CD4-positive, alpha-beta T cell treated with Interleukin-4 for 4 hours (primary cell): ENCODE measurements at places on chromosomes 7 and 10.

GRCh38 chr10:88676283-88677060 lies 12.2 kb downstream of the LIPF start:
- DNase-seq, result no peak

DNA sequence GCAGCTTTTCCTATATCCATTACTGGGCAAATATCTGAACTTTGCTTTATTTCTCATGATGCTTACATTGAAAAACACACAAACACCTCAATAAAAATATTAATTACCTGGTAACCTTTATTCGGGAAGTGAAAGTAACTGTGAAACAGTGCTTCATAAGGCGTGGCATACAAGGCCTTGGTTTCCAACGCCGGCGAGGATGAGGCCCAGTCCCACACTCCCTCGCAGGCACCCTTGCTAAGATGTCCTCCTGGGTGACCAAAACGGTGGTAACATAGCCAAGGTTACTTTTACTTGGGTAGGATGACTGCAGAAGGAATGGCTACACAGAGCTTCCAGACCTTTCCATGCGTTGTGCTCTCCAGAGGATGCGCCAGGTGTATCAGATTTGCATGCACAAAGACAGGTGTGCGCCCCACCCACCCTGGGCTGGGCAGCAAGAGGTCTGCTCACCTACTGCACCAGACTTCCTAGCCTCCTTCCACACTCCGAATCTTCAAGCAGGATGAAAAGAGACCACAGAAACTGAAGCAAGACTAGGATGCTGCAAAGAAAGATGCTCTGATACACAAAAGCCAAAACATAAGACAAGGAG lies 13.3 kb upstream of the DAGLB start:
- DNase-seq, result no peak

GRCh38 chr7:110407706-110408105 lies 683.2 kb upstream of the LRRN3 start:
- DNase-seq, result no peak

GRCh38 chr10:7417103-7417623 lies 6.3 kb upstream of the SFMBT2 start:
- peak; percentile 54 for DNase-seq

GRCh38 chr10:124076148-124076733 lies 17.2 kb downstream of the CHST15 start:
- no peak for DNase-seq

GRCh38 chr7:65295409-65295808 lies 78.2 kb upstream of the ZNF92 start:
- no peak for DNase-seq

DNA sequence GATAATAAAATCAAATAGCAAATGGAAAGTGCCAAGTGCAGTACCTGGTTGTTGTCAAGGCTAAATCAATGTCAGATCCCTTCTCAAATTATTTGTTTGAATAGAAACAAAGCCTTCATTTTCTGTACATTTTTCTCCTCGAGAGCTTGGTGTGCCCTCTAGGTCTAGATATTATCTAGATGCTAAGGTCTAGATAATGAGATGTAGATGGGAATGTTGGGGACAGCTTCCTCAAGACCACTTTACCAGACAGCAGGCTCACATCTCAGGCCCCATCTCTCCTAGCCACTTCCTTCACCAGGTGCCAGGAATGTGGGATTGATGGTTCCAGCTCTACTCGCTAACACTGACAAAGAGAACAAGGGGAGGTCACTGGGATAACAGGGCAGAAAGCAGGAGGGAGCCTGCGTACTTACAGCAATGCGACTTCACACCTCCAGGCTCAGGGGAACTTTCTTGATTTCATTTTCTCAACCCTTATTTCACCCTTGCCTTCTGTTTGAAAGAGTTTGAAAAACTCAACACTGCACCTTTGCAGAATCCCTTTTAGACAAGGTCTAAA lies 451.4 kb upstream of the VSTM2A start:
- no peak for DNase-seq

DNA sequence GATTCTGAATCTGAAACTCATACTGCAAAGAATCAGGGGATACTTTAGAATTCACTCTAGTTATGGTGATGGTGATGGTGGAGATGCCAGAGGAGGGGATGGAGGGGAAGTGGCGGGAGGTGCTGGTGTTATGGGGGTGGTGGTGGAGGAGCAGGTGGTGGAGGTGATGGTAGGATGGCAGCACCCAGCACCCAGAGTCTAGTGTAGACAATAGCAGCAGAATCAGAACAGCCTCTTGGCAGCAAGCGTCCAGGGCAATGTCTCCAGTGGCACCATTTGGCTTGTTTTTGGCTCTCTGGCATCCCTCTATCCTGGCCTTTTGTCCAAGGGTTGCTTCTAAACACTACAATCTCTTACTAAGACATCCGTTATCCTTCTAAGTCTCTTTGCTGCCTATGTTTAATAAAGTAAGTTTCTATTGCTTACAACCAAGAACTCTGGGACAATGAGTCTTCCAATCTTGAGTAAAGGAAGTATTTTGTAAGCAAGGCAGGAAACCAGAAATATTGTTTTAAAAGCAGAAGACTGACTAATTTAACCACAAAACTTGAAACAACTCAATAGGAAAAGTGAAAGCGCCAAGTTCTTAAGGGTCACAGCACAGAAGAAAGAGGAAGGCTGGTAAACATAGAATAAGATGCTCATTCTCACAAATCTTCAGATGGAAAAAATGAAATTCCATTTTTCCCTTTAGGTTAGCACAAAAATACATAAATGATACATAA lies 42.4 kb upstream of the GDF10 start:
- peak; percentile 72 for DNase-seq

GRCh38 chr10:2897619-2898508 lies 169.5 kb upstream of the PFKP start:
- no peak for DNase-seq

GRCh38 chr7:5532536-5533335 lies 109.1 kb upstream of the TNRC18 start:
- peak; percentile 61 for DNase-seq

- no peak for DNase-seq
These were observed 13.9 kb upstream of the PLXNA4 start for GRCh38 chr7:132590162-132590561.

- no peak for DNase-seq
These were observed 396.5 kb downstream of the TCERG1L start for GRCh38 chr10:130915065-130915464.

- no peak for DNase-seq
These were observed 3.5 kb upstream of the NAMPT start for GRCh38 chr7:106288263-106288662.

- no peak for DNase-seq
These were observed 106.6 kb downstream of the VIPR2 start for GRCh38 chr7:159038066-159038465.

- DNase-seq, result no peak
These were observed 58.2 kb downstream of the STRA8 start for GRCh38 chr7:135291809-135292253.

DNA sequence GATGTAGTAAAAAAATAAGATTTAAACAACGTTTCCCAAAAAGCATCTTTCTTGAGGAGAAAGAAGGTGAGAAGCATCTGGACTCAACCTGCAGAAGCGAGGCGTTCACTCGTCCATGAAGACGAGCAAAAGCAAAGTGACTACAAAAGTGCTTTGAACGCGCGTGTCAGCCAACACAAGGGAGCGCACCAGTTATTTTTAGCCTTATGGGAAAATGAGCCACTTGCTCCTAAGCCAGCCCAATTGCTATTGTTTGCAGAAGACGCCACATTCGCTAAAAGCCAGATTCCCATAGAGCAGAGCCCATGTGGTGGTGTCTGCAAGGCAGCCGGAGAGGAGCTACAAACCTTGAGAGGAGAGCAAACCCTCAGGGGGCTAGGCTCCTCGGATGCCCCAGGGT lies 122.5 kb downstream of the FAM53B start:
- DNase-seq, result no peak

- no peak for DNase-seq
These were observed 62.4 kb downstream of the FZD1 start for GRCh38 chr7:91326516-91327199.

DNA sequence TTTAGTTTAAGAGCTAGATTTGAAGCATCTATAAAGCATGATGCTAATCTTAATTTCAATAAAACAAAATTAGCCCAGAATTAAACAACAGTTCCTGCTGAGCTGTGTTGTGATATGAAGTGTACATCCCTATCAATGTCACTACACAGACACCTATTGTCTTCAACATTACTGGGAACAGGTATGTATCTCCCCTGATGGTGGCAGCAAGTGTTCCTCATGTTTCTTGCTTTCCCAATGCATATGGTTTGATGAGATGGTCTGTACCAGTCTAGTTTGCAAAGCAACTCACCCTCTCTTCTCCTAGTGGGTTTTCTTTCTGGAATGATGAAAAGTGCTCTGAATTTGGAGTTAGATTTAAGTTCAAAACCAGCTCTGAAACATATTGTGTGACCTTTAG lies 38.1 kb downstream of the TSPAN12 start:
- no peak for DNase-seq

DNA sequence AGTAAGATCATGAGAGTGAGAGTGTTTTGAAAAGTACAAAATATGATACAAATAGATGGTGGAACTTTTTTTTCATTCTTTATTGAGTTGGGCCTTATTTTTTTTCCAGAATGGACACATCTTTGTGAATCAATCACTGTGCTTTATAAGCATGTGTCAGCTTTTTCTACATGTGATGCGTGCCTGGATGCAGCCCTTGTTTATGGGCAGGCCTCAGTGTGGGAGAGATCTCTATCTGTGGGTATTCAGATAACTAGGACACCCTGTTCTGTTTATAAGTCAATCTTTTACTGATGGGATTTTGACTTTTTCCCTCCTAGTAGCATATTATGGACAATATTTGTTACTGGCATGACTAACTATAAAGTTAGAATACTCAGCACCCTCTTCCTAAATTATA lies 42.9 kb upstream of the IKZF1 start:
- peak; percentile 51 for DNase-seq

GRCh38 chr7:17661982-17662585 lies 278.2 kb downstream of the SNX13 start:
- DNase-seq, result no peak

- DNase-seq, result peak; percentile 25
These were observed 866 bp downstream of the CNOT4 start for GRCh38 chr7:135508883-135509588.

GRCh38 chr10:73906524-73907447 lies 4.1 kb upstream of the PLAU start:
- DNase-seq, result no peak

DNA sequence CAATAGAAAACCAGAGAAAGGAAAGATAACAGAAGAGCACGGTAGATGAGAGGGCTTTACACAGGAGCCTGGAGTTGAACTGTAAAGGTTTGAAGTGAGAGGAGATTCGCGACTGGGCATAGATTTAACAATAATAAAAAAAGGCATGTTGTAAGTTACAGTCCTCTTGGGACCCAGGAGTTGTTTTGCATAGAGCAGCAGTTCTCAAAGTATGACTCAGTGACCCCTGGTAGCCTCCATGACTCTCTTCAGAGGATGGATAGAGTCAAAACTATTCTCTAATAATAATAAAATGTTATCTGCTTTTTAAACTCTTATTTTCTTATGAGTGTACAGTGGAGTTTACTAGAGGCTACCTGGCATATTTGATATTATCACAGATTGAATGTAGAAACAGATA lies 262.3 kb downstream of the SORCS3 start:
- no peak for DNase-seq

- no peak for DNase-seq
These were observed 3.3 kb downstream of the MASTL start for GRCh38 chr10:27158421-27158820.

DNA sequence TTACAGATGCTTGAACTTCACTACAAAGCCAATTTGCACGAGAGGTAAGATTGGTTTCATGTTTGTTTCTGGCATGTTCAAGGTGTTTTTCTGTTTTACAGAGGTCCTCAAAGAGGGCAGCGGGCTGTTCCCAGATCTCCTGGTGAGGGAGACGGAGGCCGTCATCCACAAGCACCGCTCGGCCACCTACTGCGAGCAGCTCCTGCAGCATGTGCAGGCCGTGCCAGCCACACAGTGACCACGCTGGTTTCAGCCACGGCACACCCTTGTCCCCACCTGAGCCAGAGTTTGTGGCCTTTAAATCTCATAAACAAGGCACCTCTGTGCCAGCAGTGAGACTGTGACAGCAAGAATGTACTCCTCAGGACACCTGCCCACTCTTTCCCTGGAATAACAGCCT lies 46.9 kb upstream of the SUN1 start:
- DNase-seq, result no peak

- DNase-seq, result no peak
These were observed 142.6 kb upstream of the RHEB start for GRCh38 chr7:151662251-151662826.

DNA sequence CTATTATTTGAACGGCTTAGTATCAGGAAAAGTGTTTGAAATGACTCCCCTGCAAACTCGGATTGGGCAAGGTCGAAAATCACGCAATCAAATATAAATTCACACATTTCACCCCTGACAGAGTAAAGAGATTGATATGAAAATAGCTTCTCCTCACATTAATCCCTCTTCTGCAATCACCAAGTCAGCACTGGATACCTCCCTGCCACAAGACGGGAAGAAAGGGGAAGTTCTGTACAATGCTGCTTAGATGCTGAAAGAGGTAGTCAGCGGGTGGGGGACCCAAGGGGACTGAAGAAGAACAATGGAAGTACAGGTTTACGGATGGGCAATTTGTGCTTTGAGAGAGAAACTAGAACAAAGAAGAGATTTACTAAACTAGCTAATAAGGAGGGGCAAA lies 72.0 kb upstream of the ANK3 start:
- DNase-seq, result no peak

- peak; percentile 65 for DNase-seq
These were observed 19.4 kb downstream of the SFTPD start for GRCh38 chr10:79929409-79929904.

DNA sequence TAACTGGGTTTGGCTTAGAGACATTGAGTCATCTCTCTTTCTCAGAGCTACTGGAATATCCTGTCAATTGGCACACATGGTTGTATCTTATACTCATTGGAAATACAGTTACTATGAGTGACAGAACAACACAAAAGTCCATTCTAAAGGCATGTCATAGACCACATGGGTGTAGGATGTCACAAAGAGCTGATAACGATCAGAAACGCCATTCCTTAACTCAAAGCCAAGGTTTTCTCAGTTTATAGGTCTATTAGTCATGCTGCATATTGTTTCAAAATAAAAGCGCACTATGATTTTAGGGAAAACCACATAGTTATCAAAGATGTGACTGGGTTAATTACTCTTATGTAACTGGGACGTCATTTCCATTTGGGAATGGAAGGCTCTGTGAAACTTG lies 147.2 kb upstream of the FAM171A1 start:
- no peak for DNase-seq

- no peak for DNase-seq
These were observed 274.3 kb upstream of the NEBL start for GRCh38 chr10:21171197-21171935.
